NCI-H2227 treated with DMSO at 0.1 percent for 48 hours (cell line): ENCODE measurements at places on chromosomes 2 and 18.

DNA sequence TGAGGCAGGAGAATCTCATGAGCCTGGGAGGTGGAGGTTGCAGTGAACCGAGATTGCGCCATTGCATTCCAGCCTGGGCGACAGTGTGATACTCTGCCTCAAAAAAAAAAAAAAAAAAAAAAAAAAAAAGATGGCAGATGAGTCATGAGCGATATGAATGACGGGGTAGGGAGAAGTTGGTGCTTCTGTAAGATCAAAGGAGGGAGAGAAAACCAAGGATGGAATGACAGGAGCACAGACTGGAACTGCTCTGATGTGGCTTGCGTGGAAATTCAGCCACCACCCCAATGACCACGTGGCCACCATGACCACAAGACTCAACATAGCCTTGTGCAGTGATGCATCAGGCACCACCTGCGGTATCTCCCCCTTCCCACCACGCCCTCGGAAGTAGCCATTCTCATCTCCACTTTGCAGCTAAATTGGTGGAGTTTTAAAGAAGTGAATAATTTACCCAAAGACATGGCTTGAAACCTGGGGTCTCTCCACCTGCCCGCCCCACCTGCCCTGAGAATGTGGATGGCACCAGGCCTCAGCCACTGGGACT is 96.0 kb downstream of the ACKR3 start:
- no peak for DNase-seq

GRCh38 chr2:173307293-173307692 is 47.4 kb upstream of the CDCA7 start:
- DNase-seq: no peak

DNA sequence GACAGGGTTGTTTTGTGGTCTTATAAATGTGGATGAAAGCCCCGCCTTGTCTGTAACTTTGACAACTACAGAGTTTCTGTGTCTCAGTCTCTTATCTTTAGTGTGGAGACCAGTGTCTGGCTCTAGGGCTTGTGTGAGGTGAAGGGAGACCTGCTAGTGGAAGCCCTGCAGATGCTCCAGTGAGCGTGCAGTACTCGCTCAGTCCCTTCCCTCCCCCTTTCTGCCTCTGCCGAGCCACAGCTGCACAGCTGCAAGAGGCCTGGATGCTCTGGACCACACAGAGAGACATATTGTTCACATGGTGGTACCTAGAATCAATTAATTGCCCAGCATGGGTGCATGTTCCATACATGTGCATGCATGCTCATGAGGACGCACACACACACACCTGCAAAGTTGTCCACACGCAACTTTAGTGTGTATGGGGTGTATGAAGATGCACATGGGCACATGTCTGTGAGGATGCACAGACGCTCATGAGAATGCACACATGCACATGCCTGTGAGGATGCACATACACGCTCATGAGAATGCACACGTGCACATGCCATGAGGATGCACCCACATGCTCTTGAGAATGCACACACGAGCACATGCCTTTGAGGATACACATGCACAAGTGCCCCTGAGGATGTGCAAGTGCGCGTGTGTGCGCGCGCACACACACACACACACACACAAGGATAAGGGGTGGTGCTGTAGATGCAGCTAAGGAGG is 282.1 kb upstream of the HS6ST1 start:
- DNase-seq: no peak

DNA sequence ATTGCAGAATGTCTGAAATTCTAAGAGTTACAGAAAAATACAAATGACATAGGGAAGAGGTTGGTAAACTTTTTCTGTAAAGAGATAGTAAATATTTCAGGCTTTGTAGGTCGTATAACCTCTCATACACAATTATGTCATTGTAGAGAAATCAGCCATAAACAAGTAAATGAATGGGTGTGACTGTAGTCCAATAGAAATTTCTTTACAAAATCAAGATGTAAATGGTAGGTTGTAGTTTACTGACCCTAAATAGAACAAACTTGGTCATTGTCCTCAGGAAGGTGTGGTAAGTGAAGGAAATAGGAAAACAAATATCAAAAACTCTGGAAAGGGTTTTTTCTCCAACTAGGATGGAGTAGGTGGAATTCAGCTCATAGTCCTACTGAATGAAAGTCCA is 415.5 kb upstream of the SPHKAP start:
- no peak for DNase-seq

- DNase-seq: no peak
These were observed 112.6 kb downstream of the ZBTB7C start for GRCh38 chr18:48296581-48296980.

DNA sequence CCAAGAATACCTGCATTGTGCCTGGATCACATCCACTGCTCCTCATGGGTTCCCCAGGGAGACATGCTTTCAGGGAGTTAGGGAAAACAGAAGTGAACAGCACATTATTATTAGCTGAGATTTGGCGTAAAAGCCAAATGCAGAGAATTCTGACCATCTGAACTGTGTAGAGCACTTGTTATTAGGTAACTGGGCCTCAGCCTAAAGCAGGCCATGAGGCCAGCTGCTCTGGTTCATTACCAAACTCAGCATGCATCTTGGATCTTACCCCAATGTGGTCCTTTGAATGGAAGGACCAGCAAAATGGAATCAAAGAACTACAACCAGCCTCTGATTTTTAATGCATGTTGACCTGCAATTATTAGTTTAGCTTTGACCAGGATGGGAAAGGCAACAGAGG is 322.3 kb downstream of the KCNS3 start:
- DNase-seq: no peak

- no peak for DNase-seq
These were observed 158.2 kb downstream of the STK39 start for GRCh38 chr2:168089200-168089599.

DNA sequence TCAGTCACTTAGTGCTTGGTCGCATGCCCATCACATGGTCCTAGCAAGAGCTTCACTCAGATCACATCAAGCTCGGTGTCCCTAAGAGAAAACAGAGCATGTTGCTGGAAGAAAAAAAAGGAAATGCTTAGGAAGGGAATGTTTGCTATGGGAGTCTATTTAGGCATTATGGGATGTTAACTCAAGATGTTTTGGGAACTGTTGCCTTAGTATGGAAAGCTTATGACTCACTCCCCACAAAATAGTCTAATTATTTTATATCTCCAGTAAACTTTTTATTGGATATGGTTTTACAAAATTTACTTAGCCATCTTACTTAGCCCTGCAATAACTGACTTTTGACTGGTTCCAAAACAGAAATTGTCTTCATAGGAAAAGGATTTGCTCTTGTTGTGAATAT is 439.5 kb upstream of the ZEB2 start:
- no peak for DNase-seq

GRCh38 chr2:103174711-103175110 is 412.9 kb downstream of the TMEM182 start:
- DNase-seq: no peak

- no peak for DNase-seq
These were observed 63.0 kb upstream of the GALNT13 start for GRCh38 chr2:153808679-153809078.

DNA sequence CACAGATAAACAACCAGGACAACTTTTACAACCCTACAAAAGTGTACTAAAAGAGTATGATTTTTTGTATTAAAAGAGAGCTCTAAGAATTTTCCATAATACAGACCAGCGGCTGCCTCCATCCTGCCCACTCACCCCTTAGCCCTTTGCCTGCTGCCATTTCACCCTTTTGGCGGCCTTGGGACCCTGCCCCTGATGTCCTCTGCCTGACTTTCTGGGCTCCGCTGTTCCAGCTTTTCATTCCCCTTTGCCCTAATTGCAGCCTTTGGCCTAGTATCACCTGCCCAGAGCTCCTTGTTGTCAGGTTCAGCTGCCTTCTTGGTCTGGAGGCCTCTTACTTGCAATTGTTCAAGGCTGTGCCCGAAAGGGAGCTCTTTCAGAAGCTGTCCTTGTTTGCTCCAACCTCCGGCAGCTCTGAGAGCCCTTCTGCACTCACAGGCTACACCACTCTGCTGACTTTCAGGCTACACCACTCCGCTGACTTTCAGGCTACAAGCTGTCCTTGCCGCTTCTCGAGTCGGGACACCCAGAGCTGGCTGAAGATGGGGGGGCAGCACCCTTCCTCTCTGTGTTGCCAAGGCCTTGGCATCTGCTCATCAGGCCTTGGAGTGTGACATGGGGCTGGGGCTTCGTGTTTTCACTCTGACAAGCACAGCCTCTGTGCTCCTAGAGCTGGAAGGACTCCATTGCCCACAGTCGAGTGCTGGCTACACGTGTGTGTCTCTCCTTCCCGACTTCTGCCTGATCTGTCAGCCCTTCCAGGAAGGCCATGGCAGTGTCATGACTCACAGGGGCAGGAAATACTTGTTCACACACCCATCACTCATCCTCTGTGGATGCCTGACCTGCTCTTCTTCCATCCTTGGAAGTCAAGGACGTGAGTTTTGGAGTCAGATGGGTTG is 43.1 kb upstream of the HDAC4 start:
- no peak for DNase-seq

DNA sequence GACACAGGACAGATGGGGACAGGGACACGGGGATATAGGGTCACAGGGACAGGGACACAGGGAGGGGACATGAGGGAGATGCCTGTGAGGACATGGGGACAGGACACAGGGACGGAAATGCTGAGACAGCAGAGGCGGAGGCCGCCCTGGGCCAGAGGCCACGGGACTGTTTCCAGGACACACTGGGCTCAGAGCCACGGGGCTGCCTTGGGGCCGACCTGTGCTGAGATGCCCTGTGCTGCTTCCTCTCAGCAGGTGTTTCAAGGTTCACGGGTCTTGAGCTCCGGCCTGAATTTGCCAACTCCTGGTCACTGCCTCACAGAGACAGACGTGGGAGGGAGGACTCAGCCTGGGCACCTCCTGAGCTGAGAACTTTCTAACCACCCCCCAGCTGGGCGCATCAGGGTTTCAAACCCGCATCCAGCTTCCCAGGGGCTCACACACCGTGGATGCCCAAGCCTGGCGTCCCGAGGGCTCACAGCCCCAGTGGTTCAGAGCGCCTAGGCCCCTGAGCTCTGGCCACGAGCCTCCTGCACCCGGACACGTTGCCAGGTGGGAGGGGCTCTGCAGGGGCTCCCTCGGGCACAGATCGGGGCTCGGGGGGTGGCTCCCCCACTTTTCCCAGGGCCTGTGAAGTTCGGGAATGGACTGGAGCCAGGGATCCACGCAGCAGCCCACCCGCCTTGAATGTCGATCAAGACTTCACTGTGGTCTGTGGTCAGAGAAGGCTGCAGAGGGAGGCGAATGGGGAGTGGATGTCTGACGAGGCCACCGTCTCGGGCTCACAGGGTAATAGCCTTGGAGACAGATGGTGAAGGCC is 64.1 kb downstream of the SLC66A2 start:
- DNase-seq: no peak

DNA sequence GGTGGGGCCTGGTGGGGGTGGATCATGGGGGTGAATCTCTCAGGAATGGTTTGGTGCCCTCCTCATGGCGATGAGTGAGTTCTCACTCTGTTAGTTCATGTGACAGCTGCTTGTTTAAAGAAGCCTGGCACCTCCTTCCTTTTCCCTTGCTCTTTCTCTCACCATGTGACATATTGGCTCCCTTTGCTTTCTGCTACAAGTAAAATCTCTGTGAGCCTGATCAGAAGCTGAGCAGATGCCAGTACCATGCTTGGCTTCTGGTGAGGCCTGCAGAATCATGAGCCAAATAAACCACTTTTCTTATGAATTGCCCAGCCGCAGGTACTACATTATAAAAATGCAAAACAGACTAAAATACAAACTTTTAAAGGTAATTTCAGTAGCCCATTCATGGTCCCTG is 73.4 kb upstream of the TEX51 start:
- no peak for DNase-seq

DNA sequence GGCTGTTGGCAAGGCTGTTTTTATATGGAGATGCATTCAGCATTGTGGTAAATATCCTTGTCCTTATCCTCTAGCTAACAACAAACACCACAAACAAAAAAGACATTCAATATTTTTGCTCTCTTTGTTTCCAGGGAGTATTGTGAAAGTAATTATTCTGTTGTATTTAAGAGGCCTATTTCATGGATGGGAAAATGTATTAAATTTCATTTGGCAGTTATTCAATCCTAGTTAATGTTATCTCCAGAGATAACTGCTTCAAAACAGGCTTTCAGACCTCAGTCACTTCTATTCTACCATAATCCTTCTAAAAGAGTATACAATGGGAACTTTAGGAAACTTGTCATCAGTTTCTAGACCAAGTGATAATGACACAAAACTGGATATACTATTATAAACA is 280.5 kb upstream of the CCDC68 start:
- DNase-seq: no peak

- no peak for DNase-seq
These were observed 59.4 kb downstream of the RNF152 start for GRCh38 chr18:61833387-61833786.
